ENCODE measurements at places on chromosomes 5 and 9.

GRCh38 chr9:97386265-97386633, 25.6 kb upstream of the TDRD7 start:
- no peak overlapping the region for H3K4me3 ChIP-seq
- no peaks in the 10 kb centered on the region for H3K27me3 ChIP-seq
- peaks cover 7% of the 10 kb centered on the region for H3K4me1 ChIP-seq
- no peak for DNase-seq
- no peak overlapping the region for H3K27ac ChIP-seq

GRCh38 chr5:135632798-135633197, 54.0 kb upstream of the CXCL14 start:
- H3K27ac ChIP-seq: no peak overlapping the region
- H3K36me3 ChIP-seq: no peaks in the 10 kb centered on the region
- no peaks in the 10 kb centered on the region for H3K4me1 ChIP-seq
- DNase-seq: no peak
- H3K27me3 ChIP-seq: no peaks in the 10 kb centered on the region
- no peak overlapping the region for H3K4me3 ChIP-seq

DNA sequence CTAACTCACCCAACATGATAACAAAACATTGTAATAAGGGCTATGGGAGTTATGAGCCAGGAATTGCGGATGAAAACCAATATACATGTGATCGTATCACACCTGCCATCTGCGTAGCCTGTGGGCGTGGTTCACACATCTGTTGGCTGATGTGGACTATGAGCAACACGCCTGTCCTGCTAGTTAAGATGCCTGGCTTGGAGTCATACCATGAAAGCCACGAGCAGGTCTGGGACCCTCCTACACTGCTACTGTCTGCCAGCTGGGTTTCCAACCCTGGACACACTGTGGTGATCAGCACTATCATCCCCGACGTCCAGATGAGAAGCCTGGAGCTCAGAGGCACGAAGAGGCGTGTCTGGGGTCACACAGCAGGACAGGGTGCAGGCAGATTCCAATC, 40.2 kb downstream of the STK10 start:
- no peak overlapping the region for H3K4me3 ChIP-seq
- peaks cover 99% of the 10 kb centered on the region for H3K4me1 ChIP-seq
- no peak for DNase-seq
- H3K36me3 ChIP-seq: peaks cover 40% of the 10 kb centered on the region
- no peaks in the 10 kb centered on the region for H3K27me3 ChIP-seq

- no peak for DNase-seq
- H3K36me3 ChIP-seq: no peaks in the 10 kb centered on the region
- H3K27ac ChIP-seq: no peak overlapping the region
- no peaks in the 10 kb centered on the region for H3K27me3 ChIP-seq
- H3K4me1 ChIP-seq: no peaks in the 10 kb centered on the region
- H3K4me3 ChIP-seq: no peak overlapping the region
These were observed 275.0 kb downstream of the ARHGEF28 start for GRCh38 chr5:73901043-73901442.

DNA sequence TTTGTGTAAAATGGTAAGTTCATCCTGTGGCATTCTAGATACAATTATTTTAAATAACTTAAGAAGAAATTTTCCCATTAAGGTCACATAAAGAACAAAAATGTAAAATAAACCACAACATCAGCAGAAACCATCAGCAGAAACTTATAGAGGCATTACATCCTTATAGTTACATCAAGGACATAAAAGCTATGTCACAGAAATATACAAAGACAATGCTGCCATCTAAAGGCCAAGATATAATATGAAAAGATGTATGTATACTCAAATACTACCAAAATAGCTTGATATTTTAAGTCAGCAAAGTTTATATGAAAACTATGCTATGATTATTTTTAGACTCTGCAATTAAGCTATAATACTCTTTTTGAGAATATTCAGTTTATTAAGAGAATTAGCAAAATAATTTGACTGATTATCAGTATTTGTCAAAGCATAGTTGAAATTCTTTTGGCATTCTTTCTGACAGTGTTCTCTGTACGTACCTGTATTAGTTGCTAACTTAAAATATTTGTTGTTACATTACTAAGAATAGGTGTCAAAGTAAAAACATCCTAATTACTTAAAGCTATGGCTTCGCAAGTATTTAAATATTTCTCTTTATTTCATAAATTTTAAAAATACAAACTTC, 36.2 kb downstream of the FBXL17 start:
- no peak overlapping the region for H3K4me3 ChIP-seq
- H3K27me3 ChIP-seq: no peaks in the 10 kb centered on the region
- no peak for DNase-seq
- H3K4me1 ChIP-seq: no peaks in the 10 kb centered on the region

DNA sequence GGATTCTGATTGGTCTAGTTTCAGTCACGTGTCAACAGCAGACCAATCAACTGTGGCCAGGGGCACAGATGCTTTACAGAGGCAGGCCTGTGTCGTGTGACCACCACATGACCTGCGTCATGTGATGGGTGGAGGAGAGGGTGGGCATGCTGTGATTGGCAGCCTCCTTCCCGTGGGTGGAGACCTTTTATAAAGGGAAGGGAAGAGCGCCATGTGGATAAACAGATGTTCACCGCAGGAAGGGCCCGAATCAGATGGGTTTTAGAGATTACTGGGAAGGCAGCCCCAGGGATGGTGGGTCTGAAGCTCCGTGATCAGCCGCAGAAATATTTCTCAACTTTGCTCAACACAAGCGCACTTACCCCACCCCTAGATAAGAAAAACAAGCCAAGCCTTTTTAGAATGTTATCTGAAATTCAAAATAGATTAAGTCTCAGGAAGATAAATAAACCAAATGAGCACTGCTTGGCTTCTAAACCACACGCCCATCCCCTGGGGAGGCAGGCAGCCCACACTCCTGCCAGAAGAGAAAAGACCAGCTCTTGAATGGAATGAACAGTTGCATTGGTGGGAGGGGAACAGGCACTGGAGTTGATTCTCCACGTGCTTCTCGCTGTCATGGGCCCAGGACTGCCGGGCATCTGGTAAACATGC, 43.6 kb downstream of the ROPN1L start:
- no peak for DNase-seq
- H3K27ac ChIP-seq: no peak overlapping the region
- H3K4me3 ChIP-seq: no peak overlapping the region
- H3K4me1 ChIP-seq: peaks cover 9% of the 10 kb centered on the region
- H3K36me3 ChIP-seq: no peaks in the 10 kb centered on the region
- no peaks in the 10 kb centered on the region for H3K27me3 ChIP-seq

DNA sequence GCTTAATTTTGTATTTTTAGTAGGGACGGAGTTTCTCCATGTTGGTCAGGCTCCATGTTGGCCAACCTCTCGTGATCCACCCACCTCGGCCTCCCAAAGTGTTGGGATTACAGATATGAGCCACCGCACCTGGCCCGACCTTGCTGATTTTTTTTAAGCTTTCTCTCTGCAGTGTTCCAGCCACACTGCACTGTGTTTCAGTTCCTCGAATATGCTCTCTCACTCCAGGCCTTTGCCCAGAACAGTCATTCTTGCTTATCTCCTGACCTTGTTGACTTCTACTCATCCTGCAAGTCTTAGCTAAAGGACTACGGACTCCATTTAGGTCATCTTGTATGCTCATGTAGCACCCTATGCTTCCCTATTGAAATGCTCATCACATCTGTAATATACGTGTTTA, 3.3 kb downstream of the SNAPC3 start:
- no peak for DNase-seq
- H3K27me3 ChIP-seq: no peaks in the 10 kb centered on the region
- H3K27ac ChIP-seq: no peak overlapping the region
- H3K4me1 ChIP-seq: peaks cover 62% of the 10 kb centered on the region
- H3K36me3 ChIP-seq: peaks cover 3% of the 10 kb centered on the region
- H3K4me3 ChIP-seq: no peak overlapping the region

- no peaks in the 10 kb centered on the region for H3K27me3 ChIP-seq
- H3K36me3 ChIP-seq: no peaks in the 10 kb centered on the region
- H3K27ac ChIP-seq: no peak overlapping the region
- no peak for DNase-seq
These were observed 2.1 kb downstream of the ZDHHC21 start for GRCh38 chr9:14690948-14691730.

DNA sequence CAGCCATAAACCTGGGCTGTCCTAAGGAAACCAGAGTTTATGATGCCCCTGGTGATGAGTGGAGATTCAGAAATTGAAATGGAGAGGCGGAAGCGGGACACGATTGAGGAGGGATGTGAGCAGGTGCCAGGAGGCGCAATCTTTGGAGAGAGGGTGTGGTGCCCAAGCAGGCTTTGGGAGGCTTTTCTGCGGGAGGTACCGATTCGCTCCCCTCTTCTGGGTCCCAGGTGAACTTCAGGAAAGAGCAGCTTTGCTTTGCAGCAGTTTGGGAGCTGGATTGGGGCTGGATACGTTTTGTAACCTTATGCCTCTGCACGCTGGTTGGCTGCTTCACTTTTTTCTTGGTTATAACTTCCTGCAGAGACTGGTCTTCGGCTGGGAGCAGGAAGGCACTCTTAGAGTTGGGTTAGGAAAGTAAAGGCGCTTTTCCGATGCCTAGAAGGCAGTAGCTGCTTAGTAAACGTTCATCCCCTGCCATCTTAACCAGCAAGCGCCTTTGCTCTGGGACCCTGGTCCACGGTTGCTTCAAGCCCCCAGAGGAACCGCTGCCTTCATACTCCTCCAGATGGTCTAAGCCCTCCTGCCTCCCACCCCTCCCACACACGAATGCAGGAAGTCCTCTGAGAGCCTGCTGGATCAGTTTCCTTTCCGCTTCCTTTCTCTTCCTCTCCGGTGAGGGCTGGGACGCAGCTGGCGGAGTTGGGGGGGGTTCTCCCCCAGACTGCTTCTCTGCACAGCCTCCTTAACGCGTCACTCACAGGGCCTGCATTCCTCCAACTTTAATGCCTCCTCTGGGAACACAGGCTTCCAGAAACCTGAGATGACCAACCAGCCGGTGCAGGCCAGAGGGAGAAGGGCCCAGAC, 15.2 kb upstream of the NEK6 start:
- H3K27me3 ChIP-seq: no peaks in the 10 kb centered on the region
- no peak overlapping the region for H3K27ac ChIP-seq
- no peaks in the 10 kb centered on the region for H3K36me3 ChIP-seq
- peaks cover 39% of the 10 kb centered on the region for H3K4me1 ChIP-seq
- no peak overlapping the region for H3K4me3 ChIP-seq
